Fibroblast of skin of left biceps (primary cell): ENCODE measurements at places on chromosomes 2 and 18.

GRCh38 chr18:57518533-57518932, 68.0 kb downstream of the FECH start:
- DNase-seq = no peak

- no peak for DNase-seq
Measured at GRCh38 chr2:61705625-61706024, 148.2 kb downstream of the FAM161A start.

DNA sequence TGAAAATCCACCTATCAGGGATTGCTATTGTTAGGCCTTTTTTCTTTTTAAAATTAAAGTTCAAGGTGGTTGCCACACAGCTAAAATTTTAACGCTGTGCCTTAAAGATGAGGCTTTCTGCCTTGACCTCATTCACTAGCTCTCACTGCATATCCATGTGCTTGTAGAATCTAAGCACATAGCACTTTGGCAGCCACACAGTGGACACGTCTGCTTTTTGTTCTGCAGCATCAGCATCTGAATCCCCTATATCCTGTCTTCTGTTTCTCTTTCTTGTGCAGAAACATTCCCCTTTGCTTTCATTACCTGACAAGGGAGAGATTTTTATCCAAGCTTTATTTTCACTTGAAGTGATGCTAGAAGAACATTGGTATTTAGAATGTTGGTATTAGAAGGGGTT, 38.1 kb downstream of the RALB start:
- no peak for DNase-seq

DNA sequence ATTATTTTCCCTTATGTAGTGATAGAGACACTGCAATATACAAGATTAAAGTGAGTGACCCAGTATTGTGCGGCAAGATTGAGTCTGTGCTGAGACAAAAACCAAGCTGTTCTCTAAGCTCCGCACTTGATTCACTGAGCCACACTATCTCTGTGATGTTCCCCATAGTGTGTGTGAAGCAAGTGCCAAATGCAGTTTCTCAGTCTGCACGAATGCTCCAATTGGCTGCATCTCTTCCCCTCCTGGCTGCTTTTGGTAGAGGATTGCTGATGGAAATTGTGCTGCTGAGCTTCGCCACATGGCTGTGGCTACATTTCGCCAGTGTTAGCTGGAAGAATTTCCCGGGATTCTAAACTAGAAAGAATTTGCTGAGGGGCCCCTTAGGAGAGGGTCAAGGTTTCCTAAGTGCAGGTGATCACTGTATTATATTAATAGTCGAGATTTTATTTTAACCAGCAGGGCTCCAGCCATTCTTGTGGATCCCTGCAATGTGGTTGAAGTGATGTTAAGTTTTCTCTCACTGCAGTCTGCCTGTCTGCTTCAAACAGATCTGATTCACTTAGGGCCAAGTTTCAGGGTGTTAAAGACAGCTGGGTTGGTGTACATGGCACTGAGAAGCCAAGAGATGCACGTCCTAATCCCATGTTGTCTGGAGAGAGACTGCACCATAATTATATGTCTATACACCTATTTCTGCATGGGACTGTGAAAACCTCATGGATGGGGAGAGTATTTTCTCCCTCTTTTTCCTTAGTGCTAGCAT, 317.2 kb downstream of the DCC start:
- no peak for DNase-seq

- DNase-seq = no peak
Measured at GRCh38 chr2:69962986-69963730, 1.7 kb upstream of the ASPRV1 start.

GRCh38 chr2:108612153-108612513, 77.9 kb downstream of the LIMS1 start:
- DNase-seq = no peak

DNA sequence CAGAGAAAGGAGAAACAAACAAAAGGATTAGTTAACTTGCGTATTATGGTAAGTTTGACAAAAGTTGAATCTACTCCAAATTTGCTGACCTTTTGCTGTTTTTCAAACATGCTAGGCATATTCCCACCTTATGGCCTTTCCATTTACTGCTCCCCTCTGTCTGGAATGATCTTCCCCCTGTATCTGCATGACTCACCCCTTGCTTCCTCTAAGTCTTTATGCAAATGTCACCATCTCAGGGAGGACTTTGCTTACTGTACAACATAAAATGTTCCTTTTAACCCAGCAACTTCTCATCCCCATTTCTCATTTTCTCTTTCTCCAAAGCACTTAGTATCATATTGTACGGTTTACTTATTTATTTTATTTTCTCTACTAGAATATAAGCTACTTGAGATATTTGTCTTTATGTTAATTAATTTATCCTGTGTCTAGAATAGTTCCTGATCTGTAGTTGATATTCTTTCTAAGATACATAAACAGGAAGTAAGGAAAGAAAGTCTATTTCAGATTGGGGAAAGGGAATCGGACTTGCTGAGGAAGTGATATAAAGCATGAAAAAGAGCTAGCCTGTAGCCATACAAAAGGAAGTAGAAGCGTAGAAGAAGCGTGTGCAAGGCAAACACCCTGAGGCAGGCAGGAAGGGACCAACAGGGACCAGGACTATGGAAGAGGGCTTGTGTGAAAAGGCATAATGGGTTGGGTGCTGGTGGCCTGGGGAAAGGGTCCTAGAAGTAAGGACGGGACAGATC, 144.9 kb upstream of the ERBB4 start:
- no peak for DNase-seq

DNA sequence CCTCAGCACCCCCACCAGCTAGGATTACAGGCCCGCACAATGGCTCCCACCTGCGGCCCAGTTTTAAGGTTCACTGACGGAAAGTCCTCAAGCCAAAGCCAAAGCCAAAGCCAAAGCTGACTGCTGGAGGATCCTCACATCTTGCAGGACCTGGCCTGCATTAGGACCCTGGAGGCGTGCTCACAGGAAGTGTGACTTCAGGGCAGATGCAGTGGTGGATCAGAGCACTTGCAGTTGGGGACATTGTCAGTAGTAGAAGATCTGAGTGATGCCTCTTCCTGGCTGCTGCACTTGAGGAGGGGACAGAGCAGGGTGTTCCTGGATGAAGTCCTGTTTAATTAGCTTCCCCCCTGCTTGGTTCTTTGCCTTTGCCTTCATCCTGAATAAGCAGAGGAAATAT, 69.0 kb upstream of the ALPP start:
- DNase-seq = no peak

GRCh38 chr2:37268111-37268510, 36.7 kb downstream of the NDUFAF7 start:
- no peak for DNase-seq

- no peak for DNase-seq
Measured at GRCh38 chr2:17625446-17625845, 85.0 kb downstream of the VSNL1 start.

- DNase-seq = no peak
Measured at GRCh38 chr2:28828382-28828781, 17.7 kb downstream of the SPDYA start.

DNA sequence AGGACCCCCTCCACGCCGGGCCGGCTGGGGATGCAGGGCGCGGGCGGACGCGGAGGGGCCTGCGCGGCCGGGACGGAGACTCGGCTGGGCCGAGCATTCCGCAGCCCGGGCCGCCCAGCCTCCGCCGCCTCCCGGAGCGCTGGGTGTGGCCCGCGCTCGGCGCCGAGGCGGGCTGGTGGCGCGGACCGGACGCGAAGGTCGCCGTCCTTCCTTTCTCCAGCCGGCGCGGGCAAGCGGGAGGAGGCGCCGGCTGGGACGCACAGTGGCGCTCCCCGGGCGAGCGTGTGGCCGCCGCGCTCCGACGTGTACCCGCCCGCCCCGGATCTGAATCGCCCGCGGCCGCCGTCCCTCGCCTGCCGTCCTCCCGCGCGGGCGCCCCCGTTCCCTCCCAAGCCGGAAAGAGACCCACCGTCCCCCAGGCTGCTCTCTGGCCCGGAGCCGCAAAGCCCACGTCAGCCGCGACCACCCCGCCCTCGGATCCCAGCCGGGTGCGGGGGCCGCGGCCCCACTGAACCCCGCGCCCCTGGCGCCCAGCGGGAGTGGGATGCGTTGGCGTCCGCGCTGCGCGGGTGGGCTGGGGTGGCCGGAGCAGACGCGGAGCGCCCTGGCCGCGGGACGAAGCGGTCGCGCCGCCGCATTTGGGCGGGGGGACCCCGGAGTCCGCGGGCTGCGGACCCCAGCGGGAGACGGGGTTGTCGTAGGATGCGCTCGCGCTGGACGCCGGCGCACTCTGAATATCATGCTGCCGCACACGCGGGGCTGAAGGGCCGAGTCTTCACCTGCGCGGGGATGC, 634 bp downstream of the SPATS2L start:
- no peak for DNase-seq

GRCh38 chr2:172270278-172271079, 156.9 kb upstream of the ITGA6 start:
- no peak for DNase-seq

DNA sequence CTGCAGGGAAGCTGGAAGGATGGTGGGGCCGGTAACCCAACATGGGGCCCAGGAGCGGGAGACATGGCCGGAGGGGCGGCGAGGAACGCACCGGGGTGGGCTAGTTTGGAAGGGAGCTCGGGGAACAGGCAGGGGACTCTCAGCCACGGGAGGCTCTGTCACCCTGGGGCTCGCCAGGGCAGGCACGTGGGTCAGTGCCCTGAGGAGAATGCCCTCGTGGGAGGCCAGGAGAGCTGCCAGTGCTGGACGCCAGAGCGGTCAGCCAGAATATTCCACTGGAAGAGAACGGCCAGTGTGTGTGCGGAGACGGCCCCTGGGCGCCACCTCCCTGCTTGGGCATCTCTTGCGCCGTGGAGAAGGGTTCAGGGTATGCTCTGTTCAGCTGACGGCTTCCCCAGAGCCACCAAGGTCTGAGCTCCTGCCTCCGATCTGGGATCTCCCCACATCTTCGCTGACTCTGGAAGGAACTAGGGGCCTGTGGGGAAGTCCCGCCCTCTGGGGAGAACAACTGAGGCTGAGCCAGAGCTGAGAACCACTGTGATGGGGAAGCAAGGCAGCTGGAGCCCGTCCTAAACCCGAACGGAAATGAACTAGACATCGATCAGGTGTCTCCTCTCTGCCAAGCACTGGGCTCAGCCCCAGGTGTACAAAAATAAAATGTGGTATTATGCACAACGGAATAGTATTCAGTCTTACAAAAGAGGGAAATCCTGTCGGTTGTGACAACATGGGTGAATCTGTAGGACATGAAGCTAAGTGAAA, 49.3 kb downstream of the TNP1 start:
- no peak for DNase-seq

DNA sequence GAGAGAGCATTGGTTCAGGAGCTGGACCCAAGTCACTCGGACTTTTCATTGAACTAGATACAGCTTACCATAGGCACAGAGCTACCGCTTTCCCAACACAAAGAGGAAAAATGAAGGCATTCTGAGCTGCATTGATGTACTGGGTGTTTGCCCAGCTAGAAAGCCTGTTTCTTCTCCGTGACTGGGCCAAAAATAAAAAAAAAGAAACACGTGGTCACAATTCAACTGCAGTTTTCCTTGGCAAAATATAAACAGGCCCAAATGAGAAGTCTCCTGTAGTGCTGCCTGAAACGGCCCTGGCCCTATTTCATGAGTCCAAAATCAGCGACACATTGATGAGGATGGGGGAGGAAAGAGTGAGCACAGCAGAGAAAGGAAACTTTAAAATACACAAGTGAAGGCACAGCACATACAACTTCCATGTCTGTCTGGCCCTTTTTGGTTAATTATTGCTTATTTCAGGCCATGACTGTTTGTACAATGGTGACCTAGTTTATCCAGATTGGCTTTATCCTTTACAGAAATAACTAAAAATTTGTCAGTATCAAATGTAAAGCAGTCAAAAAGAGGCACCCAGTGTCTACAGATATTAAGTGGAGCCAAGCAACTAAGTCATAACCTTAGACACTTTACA, 179.7 kb downstream of the ICOS start:
- no peak for DNase-seq

DNA sequence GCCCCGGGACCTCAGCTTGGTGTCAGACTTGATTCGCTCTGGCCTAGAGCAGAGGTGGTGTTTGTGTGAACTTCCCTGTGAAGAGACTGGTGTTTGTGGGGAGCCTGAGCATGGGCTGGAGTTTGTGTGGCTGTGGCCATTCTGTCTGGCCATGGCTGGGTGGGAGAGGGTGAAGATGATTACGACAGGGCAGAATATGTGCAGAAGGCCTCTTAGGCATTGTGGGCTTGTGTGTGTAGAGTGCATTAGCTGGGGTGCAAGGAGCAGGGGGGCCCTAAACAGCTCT, 10.5 kb downstream of the OBSL1 start:
- no peak for DNase-seq

DNA sequence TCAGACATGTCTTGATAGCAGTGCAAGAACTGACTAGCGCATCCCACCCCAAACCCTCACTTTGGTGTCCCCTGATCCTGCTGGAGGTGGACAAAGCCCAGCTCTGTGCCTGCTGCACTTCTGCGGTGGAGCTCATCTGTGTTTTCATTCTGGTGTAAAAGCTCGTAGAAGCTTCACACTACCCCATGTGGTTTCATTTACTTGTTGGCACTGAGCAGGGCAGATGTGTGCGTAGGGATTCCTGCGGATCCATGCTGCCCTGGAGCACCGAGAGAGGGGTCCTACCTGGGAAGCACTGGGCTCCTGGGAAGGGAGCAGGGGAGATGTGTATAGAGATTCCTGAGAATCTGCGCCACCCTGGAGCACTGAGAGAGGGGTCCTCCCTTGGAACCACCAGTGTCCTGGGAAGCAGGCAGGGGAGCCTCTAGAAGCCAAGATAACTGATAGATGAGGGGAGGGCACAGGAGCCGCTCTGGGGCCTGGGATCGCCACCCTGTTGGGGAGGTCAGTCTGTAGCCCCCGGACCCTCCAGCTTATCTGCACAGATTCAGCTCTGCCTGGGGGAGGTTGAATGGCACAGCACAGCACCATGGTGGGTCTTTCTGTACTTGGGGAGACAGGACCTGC, 106.9 kb upstream of the OTOS start:
- no peak for DNase-seq

DNA sequence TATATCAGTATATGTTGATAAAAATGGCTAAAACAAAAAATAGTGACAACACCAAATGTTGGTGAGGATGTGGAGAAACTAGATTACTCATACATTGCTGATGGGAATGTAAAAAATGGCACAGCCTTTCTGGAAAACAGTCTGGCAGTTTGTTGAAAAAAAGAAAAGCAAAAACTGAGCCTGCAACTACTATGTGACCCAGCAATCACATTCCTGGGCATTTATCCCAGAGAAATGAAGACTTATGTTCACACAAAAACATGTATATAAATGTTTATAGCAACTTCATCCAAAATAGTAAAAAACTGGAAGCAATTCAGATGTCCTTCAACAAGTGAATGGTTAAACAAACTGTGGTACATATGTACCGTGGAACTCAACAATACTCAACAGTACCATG, 7.5 kb upstream of the KDSR start:
- no peak for DNase-seq
